ENCODE measurements at places on chromosomes 7 and 10.

DNA sequence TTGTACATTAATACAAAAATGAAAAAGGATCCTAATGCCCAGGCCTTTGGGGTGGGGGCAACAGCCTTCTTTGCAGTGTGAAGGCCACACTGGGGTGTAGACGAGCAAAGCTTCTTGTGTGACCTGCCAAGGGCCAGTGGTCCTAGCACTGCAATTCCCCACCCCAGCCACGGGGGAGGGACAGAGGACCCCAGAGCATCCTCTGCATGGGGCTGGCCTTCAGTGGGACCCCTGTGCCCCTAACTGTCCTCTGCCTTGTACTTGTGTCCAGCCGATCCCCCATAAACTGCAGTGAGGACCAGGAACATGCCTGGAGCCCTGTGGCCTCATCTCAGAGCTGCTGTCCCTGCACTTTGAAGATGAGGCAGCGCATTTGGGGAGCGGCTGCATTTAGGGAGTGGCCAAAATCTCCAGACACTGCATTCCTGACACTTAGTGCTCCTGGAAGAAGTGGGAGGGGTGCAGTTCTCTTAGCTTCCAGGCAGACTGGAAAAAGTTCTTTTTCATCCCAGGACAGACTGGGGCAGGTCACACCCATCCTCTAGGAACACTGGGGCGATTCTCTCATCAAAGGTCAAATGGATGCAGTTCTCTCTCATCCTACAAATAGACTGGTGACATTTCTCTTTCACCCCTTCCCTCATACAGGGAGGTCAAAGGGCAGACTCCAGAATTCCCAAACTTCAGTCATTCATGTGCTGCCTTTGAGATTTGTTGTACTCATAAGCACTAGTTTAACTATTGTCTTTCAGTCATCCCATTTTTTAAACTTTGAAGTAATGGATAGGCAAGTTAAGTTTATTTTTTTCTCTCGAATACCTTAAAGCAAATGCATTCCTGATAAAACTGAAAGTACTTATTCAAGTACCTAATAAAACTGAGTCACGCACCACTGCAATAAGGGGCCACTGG, 922 bp upstream of the MYO1G start:
- DNase-seq = no peak

DNA sequence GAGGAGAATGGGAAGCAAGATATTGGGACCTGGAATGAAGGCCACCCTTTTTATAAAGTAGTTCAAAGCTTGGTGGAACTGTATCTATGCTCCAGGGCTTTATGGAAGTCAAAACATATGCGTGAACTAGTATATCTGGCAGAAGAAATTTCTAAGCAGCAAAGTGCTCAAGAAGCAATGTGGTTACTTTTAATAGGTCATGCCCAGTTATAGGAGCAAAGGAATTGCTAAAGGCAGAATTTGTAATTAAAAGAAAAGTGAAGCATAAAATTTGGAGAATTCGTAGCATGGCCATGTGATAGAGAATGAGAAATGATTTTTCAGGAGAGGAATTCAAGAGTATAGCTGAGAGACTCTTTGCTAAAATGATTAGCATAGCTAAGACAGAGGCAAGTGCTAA, 1110.4 kb downstream of the XPNPEP1 start:
- no peak for DNase-seq

DNA sequence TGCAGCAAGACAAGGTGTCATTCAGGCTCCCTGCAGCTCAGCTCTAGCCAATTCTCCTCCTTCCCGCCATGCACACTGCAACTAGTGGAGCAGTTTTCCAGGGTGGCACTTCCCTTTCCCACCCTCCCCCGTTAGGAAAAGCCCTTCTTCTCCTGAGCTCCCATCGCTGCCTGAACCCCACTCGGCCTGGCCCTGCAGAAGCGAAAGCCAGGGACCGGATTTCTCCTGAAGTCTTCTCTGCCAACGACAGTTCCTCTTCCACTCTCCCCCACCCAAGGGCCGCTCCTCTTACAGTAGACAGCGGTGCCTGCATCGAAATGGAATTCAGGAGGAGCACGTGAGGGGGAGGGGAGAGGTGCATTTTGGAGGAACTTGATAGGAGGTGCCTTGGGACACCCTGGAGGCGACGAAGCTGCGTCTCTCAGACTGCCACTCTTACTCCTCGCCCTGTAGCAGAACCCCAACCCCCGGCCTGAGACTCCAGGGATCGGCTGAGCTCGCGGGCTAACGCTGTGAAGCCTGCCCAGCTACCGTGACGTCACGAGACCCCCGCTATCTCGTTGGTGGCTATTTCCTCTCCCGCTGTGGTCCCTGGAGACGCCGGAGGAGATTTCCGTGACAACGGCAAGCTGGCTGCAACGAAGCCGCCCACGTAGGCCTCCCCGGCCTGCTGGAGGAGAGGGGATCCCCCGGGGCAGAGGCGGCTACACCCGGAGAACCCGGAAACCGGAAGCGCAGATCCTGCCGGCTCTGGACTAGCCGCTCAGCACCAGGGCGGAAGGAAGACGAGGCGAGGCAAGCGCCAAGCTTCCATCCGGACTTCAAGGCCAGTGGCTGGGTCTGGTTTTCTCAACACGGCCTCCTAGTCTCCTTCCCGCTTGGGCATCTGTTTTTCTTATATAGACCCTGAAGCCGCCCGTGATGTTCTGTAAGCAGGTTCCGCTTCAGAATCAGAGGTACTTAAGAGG, 109.7 kb downstream of the RALA start:
- peak; percentile 93 for DNase-seq

DNA sequence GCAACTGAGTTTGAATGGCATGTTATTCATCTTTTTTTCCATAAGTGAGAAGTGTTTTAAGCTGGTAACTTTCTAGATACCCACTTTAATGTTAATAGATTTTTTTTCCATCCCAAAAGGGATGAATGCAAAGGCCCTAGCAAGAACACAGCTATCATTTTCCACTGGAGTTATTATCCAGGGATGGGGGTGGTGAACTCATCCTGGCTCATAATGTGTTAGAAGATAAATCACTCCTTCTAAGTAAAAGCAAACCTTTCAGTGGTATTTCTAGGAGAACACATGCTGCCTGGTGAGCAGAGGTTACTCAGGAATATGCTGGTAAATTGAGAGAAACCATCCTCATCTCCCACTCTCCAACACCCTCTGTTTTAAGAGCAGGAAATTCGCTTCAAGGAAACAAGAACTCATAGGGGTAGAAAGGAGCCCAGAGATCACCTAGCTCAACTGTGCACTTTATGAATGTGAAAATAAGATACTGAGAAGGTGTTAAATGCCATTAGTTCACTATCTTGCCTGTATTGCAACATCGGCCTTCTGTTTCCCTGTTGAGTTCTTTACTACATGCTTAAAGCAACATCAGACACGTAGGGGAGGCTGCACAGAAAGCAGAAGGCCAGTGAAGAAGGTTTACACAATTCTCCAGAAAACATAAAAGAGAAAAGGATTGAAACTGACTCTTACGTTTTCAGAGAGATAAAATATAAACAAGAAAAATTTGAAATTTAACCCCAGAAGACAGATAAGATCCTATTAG, 264.0 kb upstream of the PRKCQ start:
- no peak for DNase-seq

DNA sequence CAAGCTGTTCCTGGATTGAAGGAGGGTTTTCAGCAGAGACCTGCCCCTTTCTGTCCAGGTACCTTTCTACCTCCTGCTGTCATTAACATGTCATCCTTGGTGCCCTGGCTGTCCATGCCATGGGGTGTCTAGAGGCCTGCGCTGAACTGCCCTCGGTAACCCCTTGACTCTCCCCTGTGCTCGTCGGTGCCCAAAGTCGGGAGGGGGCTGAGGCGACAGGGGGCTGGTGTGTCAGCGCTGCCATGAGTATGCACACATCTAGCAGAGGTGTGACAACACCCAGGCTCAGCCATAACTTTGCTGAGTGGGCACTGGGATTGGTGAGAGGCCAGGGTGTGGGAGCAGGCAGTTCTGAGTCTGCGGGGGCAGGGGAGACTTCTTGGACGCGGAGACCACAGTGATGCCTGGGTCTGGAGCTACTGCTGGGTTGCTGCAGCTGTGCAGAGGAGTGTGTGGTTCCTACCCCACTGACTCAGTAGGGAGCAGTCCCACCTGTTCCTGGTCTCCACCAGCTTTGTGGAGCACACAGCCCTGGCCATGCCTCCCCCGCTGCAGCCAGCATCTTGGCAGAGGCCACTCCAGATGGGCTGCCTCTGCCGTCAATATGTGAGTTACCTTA, 376.2 kb upstream of the SEMA3C start:
- no peak for DNase-seq

DNA sequence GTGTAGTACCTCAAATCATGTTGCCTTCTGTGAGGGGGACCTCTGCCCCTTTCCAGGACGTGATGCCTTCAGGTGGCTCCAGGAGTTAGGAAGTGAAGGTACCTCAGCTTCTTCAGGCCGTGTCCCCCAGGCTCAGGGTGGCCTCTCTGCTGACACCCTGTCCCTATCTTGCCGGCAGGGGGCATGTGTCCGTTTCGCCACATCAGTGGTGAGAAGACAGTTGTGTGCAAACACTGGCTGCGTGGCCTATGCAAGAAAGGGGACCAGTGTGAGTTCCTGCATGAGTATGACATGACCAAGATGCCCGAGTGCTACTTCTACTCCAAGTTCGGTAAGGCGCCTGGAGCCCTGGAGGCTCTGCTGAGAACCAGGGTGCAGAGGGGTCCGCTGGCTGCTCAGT, 9.2 kb downstream of the CPSF4 start:
- DNase-seq = no peak

DNA sequence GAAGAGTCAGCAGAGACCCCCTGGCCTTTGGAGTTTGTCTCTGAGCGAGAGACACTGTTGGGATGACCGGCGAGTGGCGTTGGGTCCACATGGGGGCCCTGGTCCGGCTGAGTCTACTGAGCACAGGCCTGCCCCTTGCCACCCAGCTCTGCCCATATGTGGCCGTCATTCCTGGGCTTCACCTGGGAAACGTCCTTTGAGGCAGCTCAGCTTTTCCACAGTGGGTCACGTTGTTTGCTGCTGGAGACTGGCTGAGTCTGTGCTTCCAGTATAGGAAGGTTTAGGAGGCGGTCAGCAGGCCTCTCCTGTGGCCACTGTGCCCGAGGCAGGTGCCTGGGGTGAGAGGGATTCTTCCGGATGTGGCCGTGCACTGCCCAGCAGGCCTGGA, 17.1 kb downstream of the ADAM8 start:
- no peak for DNase-seq

DNA sequence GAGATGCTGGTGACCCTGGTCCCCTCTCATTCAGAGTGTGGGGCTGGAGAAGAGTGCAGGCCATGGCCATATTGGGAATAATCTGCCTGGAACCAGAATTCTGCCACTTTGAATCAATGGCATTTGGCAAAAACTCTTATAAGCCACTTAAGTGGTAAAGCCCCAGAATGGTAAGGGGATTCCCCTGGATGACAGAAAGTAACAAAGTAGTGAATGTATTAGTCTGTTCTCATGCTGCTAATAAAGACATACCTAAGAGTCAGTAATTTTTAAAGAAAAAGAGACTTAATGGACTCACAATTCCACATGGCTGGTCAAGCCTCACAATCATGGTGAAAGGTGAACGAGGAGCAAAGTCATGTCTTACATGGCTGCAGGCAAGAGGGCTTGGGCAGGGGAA, 248.6 kb downstream of the SH2D4B start:
- no peak for DNase-seq

DNA sequence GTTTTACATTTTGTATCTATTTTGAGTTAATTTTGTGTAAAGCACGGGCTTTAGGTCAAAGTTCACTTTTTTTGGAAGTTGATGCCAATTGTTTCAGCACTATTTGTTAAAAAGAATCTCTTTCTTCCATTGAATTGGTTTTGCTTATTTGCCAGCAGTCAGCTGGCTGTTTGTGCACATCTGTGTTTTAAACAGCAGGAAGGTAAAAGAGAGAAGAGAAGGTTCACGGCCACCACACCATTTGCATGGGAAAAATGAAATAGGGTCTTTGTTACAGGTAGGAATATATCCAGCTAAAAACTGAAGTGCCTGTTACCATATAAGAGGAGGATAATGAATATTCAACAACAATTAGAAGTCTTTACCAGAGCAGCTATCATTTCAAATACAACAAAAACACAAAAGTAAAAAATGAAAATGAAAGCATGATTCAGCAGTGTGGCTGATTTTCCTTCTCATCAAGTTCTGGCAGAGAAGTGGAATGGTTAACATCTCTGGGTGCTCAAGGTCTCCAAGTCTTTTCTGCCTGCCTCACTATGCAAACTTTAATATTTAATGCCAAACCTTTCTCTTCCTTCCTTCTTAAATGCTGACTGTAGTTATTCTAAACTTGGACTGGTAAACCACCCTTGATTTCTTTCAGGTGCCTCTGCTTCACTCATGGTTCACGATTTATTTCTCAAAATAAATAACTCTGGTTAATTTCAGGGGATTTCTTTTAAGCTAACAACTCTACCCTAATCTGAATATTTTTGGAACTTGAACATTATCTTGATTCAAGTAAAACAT, 841.5 kb downstream of the GRM8 start:
- DNase-seq = no peak

DNA sequence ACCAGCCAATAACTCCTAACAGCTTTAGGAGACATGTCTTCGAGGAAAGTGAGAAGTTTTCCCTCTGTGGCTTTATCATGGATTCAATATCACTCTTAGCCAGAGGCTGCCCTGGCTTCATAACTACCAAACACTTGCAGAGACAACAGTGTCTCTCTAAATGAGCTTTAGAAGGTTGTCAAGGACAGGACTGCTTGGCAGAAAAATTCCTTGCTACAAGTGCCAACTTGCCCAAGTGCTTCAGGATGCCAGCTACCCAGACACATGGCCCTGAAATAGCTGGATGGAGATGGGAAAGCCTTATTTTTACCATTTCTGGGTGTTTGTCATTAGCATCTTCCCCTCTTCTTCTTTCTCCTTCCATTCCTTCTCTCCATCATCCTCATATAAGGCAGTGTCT, 137.1 kb upstream of the MDFIC start:
- no peak for DNase-seq

GRCh38 chr10:65861249-65861648, 1064.6 kb upstream of the LRRTM3 start:
- no peak for DNase-seq

DNA sequence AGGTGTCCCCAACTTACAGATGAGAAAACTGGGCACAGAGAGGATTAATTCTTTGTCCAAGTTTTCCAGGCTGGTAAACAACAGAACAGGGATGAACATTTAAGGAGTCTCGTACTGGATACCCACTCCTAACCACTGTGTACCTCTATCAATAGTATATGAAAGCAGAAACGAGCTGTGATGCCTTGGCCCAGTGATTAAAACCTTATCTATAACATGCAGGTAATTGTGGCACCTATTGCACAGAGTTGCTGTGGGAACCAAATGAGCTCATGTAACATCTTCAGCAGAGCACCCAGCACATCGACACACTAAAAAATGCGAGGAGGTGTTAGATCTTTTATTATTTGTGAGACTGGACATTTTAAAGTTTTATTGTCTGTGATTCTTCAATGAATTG, 1.6 kb downstream of the TMEM273 start:
- DNase-seq = no peak

DNA sequence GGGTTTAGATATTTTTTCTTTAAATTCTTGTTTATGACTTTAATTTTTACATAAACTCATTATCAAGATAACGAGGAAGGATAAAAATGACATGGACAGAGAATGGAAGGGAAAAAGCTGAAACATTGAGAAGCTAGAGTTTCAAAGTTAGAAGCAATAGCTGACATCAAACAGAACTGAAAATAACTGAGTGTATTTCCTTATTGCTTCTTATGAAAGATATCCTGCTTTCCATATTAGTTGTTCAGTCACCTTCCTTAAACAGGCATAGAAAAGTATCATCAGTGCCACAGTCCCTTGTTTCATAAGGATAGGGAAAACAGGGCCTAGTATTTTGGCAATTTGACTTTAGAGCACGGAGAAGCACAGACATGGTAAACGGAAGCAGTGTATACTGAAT, 460.5 kb upstream of the GHITM start:
- DNase-seq = no peak

GRCh38 chr7:68321776-68322496, 1276.3 kb upstream of the AUTS2 start:
- no peak for DNase-seq

GRCh38 chr10:24457661-24458318, 248.9 kb downstream of the KIAA1217 start:
- no peak for DNase-seq

Data from NCI-H1930 (cell line).